ENCODE measurements at places on chromosomes 6 and 20.

GRCh38 chr6:75353644-75354043 lies 69.1 kb upstream of the TMEM30A start:
- no peak for DNase-seq

- no peak for DNase-seq
Measured at GRCh38 chr6:122401104-122401503, 1.7 kb downstream of the HSF2 start.

- peak; percentile 37 for DNase-seq
Measured at GRCh38 chr6:1326535-1327121, 14.7 kb downstream of the FOXQ1 start.

DNA sequence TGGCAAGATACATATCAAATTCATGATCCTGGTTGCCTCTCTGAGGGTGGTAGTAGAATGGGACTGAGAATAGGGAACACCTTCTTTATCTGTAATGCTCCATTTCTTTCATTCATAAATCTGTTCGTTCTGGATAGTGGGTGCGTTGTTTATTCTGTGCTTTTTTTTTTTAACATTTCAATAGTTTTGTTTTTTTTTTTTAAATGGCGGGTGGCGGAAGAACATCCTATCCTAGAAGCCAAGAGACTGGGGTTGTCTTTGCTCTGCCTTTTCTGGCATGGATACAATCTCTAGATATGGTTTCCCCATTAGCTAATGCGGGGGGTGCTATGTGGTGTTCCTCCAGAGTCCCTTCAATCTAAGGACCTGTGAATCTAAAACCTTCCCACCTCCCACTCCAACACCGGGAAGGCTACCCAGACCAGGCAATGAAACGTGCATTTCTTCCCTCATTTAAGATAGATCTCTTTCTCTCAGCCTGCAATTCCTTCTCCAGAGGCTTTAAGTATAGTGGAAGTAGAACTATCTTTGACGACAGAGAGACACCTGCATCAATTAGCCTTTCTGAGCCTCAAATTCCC lies 883 bp upstream of the CCDC28A start:
- no peak for DNase-seq

GRCh38 chr6:10099529-10100140 lies 315.2 kb downstream of the TFAP2A start:
- no peak for DNase-seq

DNA sequence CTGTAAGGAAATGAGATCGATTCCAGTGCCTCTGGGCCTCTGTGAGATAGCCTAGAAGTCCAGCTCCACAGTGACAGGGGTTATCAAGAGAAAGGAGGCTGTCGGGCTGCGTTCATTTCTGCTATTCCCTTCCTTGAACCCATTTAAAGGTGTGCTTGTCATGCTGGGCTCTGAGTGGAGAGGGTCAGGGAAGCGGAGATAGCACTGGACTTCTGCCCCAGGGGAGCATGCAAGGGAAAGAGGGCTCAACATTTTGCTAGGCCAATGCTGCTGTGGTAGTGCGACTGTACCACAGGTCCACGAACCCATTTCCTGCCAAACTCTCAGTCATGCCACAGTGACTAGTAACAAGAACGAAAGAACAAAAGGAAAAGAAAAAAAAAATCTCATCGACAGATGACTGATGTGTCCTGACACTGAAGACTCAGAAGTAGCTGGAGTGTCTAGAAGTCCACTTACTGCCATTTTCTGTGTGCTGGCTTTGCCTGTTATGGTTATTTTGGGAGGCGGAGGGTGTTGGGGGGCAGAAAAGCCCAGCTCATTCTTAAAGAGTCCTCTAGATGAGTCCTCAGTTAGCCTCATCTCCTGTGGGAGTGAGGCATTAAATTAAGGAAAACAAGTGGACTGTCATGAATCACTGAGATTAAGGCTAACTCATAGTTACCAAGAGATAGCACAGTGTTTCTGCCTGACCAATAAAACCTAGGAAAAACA lies 8.1 kb downstream of the NEDD9 start:
- DNase-seq = peak; percentile 31

DNA sequence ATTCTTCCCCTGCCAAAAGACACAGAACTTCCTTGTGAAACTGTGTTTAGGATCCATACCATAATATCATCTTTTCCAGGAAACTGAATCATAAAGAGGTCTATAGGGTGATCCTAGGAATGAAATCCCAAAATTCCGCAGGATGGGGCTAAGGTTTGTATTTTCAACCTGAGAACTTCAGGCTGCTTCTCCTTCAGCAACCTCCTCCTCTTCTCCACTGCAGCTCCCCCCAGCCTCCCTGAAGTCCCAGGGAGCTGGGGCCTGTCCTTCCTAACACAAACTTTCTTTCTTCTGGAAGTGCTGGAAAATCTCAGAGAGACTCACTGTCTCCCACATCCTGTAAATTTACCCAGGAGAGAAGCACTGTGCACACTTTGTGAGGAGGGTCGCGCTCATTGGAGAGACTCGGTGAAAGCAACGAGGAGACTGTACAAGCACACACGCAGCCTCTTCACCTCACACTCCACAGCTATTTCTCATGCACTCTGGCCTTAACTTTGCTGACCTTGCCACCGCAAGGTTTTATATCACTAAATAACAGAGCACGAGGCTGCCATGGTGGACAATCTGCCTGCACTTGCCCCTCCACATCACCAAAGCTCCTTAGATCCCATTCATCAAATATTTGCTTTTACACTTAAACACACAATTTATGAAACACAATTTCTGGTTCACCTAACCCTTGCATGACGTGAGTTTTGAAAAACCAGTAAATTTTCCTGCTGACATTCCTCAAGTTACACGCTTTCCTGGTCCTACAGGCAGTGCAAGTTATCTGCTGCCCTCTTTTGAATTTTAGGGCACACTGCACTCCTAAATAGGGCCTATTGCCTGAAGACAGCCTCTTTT lies 14.3 kb downstream of the ID4 start:
- DNase-seq = peak; percentile 53

- no peak for DNase-seq
Measured at GRCh38 chr6:88499845-88500699, 333.9 kb upstream of the CNR1 start.

DNA sequence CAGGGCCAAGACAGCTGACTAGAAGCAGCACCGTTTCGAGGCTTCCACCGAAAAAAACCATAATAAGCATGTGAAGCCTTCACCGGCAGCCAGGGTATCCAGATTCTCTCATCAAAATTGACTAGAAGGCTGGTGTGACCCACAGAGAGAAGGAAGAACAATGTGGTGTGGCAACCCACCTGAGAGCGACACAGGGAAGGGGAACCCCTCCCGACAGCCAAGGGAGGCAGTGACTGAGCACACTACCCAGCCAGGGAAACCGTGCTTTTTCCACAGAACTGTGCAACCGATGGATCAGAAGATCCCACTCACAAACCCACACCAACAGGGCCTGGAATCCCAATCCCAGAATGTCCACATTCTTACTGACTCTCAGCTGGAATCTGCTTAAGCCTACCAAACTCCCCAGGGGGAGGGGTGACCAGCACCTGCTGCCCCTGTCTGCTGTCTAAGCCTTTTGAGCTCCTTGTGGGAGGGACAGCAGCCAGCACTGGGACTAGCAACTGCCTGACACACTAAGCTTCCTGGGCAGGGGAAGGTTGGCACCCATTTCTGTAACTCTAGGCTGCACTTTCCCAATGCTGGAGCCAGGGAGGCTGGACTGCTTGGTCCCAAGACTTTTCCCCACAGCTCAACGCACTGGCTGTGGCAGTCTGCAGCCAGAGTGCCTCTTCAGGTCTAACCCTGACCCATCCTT lies 231.9 kb upstream of the FAM83B start:
- DNase-seq = no peak

- DNase-seq = peak; percentile 39
Measured at GRCh38 chr6:136016228-136017225, 165.0 kb downstream of the PDE7B start.

DNA sequence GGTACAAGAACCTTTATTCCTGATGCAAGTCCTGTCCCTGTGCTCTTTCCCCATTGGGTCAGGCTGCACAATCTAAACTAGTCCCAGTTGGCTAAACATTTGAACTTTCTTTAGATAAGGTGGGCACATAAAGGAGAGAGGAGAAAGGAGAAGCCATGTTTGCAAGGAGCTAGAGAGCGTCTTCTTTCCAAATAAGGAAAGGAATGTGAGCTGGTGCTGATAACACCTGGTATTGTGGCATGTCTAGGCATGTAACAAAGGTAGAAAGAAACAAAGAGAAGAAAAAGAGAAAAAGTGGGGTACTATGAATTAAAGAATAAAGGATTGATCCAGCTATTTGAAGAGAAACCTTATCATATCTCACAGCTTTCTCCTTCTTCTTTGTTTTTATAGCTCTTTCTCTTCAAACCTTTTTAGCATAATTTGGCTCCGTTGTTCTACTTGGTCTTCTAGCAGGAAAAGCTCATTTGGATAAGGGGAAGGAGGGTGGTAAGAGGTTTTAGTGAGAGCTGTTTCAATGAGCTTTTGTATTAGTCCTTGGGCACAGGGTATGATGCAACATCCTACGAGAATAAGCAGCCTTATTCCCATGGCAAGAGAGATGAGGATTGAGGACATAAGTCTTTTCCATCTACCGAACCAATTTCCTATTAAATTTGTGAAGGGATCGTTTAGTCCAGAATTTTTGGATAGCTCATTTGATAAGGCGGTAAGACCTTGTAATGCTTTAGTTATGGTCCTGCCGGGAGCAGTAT lies 415.5 kb upstream of the MAN1A1 start:
- DNase-seq = no peak

DNA sequence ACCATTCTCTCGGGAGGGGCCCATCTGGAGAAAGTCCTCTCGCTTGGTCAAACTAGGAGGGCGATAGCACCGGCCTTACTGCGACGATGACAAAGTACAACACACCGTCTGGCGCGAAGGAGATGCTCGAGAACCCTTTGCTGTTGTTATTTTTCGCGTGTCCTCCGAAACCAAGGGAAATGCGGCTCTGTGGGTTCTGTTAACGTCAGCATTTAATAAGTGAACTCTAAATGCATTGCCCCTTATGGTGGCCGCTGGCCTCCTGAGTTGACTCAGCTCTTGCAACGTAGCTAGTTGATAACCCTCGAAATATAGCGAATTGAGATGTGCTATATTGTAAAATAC lies 577 bp upstream of the SCAND1 start:
- peak; percentile 76 for DNase-seq

DNA sequence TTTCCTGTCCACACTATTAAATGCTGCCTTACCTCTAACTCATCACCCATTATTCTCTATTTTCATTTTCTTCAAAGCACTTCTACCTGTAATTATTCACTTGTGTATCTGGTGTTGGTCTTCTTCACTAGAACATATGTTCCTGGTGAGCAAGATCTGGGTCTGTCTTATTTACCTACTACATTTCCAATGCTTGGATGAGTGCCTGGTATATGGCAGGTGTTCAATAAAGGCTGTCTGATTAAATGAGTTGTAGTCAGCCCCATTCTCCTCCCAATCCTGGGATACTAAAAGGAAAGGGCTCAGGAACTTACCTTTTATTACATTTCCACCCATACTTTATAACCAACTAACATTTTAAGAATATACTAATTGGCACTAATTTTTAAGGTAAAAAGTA lies 61.0 kb downstream of the CEP162 start:
- DNase-seq = no peak

GRCh38 chr20:21322083-21322710 lies 19.1 kb downstream of the XRN2 start:
- DNase-seq = peak; percentile 46

- DNase-seq = peak; percentile 30
Measured at GRCh38 chr6:157597461-157598312, 216.7 kb downstream of the ZDHHC14 start.

- DNase-seq = peak; percentile 92
Measured at GRCh38 chr6:84280030-84280429, 52.6 kb upstream of the CEP162 start.
